ENCODE measurements at places on chromosomes 6 and 20.

DNA sequence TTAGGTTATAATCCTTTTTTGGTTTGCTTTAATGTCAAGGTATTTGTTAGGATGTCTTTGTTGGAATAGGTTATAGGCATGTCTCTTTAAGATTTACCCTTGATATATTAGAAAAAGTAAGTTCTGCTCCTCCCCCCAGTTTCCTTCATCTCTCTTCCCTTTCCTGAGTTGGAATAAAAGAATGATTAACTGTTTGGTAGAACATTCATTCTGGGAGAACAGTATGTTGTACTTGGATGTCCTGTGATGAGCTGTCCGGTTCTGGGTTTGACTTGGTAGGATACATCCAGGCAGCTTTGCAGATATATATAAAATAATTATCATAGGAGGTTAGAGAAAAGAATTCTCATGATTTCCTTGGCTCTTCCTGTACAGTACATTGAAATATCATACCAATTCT is 199.6 kb upstream of the RREB1 start:
- no peak for DNase-seq

- no peak for DNase-seq
Measured at GRCh38 chr6:161204866-161205557, 68.8 kb downstream of the AGPAT4 start.

DNA sequence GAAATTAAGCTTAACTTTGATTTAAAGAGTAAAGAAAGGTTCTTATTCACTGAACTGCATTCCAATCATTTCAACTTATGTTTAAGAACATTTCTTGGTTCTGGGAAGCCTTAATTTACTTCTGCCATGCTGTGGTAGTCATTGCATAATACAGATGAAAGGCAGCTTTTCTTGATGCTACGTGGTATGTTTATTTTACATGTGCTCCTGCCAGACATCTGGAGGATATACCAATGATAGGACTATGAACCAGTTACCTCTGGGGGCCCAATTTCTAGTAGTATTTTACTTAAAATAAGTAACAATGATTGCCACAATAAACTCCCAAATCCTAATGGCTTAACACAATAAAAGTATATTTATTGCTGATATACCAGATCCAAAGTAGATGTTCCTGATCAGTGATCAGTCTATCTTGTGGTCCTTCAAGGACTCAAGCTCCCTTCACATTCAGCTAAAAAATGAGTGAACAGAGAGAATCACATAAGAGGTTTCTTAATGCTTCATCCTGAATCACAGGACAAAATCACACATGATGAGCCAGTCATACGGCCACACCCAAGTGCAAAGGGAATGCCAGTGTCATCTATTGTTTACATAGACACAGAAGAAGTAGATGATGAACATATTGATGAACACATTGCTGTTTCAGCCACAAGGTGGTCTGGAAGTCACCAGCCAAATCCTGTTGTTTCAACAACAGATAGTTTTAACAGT is 56.5 kb upstream of the CCN2 start:
- DNase-seq, result no peak

DNA sequence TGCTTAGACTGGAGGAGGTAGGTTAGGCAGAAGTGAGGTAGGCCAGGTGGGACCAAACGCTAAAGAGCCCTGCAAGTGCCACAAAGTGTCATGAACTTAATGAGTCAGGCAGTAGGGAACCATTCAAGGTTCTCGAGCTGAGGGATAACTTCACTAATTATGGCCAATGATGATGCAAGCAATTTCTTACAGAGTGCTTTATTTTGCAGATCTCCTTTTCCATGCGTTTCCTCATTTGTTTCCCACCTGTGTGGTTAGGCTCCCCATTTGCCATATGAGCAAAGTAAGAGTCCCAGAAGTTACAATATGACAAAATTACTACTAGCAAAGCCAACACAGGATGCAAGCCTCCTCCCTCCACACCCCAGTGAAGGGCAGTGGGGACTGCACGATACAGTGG is 36.5 kb upstream of the PSMF1 start:
- no peak for DNase-seq

GRCh38 chr20:53937929-53938367 is 132.4 kb downstream of the BCAS1 start:
- peak; percentile 34 for DNase-seq

DNA sequence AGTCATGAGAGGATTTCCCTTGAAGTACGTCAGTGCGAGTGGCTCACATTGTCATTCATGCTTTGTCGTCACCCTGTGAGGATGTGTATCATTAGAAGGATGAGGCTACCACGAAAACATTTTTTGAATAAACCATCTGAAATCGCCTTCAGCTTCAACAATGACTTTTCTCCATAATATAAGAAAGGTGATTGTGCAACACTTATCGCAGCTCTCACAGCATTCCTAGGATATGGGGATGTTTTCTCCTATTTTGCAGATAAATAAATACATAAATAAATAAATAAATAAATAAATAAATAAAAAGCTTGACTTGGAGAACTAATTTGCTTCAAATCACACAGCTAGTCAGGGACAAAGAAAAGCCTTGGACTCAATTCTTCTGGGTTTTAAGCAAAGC is 326.5 kb downstream of the FOXA2 start:
- DNase-seq, result no peak

- DNase-seq, result no peak
Measured at GRCh38 chr20:1456300-1456699, 10.3 kb downstream of the NSFL1C start.

DNA sequence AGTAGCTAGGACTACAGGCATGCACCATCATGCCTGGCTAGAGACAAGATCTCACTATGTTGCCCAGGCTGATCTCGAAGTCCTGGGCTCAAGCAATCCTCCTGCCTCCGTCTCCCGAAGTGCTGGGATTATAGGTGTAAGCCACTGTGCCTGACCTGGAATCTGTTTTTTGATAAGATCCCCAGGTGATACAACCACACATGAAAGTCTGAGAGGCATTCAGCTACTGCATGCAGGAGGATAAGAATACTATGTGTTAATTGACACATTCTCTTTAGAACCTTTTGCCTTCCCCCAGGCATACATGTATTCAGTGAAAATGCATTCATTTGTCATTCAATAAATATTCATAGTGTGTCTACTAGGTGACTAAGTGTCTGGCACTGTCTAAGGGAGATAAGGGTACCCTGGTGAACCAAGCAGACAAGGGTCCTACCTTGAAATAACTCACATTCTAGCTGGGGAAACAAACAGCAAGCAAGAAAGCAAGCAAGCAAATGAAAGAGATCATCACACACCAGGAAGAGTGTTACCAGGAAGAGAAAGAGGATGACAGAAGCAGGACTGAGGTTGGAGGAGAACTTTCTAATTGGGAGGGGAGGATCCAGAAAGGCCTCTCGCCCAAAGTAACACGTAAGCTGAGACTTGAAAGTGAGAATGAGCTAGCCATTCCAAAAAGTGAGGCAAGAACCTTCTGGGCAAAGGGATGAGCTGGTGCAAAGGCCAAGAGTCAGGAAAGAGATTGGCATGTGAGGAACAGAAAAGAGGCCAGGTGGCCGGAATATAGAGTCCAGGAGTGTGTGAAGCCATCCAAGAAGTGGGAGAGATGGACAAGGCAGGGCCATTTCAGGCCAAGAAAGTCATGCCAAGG is 6.5 kb downstream of the GFOD1 start:
- no peak for DNase-seq

DNA sequence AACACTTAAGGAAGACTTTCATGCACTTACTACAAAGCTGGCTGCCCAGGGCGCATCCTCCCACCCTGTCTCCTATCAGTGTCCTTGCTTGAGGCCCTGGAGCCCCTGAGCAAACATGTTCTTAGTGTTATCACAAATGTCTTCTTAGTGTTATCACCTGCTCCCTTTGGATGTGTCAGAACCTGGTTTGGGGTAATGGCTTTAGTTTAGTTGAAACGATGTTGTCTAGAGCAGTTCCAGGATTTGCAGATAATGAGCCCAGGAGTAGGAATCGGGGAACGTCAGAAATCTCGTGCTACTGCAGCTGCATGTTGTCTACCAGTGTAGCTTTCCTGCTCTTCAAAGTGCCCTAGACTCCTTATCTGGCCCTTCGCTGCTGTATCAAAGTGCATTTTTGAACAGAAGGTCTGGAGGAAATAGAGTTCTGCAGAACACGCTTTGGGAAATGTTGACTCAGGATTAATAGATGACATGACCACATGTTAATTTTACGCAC is 69.6 kb downstream of the PHACTR2 start:
- DNase-seq, result no peak

DNA sequence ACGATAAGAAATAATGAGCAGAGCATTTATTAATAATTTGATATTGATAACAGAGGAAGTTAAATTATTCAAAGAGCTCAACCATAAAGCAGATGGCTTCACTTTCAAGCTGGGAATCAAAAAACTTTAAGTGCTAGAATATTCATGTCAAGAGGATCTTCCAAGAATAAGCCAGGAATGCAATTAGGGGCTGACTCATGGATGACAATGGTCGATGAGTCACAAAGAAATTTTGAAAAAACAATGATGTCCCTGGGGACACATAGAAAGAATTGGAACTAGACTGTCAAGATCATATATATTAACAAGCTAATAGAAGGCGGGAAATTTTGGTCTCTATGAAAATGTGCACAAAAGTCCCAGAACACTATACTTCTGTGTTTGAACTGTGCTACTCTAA is 304.1 kb downstream of the LAMA2 start:
- DNase-seq, result no peak

DNA sequence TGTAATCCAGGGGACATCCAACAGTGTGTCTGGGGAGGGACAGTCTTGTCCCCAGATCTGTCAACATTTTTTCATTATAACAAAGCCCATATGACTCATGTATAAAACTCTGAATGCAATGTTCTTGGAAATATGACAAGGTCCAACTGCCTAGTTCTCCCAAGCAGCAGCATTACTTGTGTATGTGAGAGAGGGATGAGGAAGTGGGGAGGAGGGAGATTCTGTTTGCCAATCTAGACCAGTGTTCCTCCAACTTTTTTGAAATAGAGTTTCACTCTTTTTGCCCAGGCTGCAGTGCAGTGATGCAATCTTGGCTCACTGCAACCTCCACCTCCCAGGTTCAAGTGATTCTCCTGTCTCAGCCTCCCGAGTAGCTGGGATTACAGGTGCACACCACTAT is 394.8 kb downstream of the DHX35 start:
- no peak for DNase-seq

GRCh38 chr6:44315516-44315915 is 2.4 kb upstream of the AARS2 start:
- no peak for DNase-seq

DNA sequence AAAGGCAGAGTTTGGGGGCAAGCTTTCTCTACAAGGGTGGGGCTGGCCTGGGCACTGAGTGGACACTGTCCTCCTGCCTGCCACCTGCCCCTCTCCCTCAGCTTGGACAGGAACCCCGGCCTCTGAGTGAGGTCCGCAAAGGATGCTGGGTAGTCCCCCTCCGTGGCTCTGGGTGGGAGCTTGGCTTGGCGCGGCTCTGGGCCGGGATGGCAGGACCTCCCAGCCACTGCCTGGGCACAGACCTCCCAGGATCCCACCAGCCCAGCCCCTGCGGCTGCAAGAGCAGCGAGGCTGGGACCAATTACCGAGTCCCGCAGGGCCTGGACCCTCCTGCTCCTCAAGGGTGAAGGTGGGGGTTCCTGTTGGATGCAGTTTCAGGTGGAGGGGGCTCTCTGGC is 2.9 kb upstream of the SOX18 start:
- DNase-seq, result no peak

GRCh38 chr6:21354805-21355238 is 238.7 kb upstream of the SOX4 start:
- no peak for DNase-seq

- DNase-seq, result no peak
Measured at GRCh38 chr6:48183811-48184605, 73.0 kb upstream of the PTCHD4 start.

GRCh38 chr20:10221021-10221420 is 2.4 kb downstream of the SNAP25 start:
- DNase-seq, result no peak

DNA sequence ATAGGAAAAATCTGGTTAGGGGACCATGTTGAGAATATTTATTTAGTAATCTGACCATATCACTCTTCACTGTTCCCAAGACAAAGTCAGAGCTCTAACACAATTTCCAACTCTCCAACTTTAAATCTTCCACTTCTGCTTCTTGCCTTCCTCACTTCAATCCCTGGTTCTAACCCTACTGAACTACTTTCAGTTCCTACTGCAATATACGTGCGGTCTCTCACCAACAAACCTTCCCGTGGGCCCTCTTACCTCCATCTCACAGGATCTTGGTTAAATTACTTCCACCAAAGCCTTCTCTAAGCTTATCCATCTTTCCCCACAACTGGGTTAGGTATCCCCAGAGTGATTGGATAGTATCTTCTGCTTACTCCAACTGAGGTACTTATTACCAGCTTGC is 8.0 kb downstream of the EIF2S2 start:
- DNase-seq, result no peak

DNA sequence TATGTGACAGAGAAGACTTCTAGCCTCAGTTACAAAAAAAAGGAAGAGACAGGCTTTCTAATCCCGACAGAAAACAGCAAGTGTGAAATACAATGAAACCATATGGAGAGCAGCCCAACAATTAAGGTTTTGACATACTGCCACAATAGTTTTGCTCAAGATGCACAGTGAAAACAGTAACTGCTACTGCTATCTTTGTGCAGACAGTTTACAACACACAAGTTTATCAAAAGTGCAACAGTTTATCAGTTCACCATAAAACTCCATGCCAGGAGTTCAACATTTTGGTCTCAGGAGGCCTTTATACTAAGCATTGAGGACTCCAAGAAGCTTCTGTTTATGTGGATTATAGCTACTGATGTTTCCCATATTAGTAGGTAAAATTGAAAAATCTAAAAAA is 37.6 kb downstream of the GOPC start:
- no peak for DNase-seq

DNA sequence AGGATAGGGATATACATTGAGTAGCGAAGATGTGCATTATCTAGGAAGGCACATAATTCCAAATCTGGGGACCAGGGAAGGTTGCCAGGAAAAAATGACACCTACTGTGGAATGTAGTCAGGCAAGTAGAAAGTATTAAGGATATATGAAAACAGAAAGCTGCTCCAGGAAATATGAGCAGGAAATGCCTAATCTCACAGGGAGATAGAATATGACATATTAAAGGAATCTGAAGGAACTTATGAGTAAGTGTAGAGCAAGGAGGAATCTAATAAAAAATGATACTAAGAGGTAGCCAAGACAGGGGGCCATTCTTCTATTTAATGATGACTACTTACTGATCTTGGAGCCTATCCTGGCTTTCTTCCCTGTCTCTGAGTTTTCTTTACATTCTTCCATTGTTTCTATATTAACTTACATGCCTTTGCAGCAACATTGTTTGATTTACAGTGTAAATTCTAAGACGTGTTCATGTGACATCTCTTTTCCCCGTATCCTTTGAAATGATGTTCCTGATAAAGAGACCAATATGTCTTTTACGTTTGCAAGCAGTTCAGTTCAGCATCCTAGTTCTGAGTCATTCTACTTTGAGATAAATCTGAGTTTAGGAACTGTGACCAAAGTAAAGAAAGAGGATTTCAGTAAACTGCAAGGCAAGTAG is 58.6 kb downstream of the TINAG start:
- DNase-seq, result no peak

GRCh38 chr20:51653226-51653625 is 110.7 kb upstream of the NFATC2 start:
- no peak for DNase-seq
